ENCODE measurements at places on chromosomes 13 and 19.
A peak's percentile ranks its signal among the peaks of the same experiment; 100 is the strongest.

DNA sequence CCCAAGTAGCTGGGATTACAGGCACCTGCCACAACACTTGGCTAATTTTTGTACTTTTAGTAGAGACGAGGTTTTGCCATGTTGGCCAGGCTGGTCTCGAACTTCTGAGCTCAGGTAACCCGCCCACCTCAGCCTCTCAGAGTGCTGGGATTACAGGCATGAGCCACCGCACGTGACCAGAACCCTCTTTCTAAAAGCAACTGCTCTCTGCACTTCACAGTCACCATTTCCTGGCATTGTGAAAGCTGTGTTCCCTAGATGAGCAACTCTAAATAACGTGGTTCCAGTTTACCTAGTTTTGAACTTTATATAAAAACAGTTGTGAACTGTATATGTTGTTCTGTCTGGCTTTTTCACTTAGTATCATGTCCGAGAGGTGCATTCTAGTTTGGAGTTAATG, 152.9 kb downstream of the SIPA1L3 start:
- no peak for DNase-seq

DNA sequence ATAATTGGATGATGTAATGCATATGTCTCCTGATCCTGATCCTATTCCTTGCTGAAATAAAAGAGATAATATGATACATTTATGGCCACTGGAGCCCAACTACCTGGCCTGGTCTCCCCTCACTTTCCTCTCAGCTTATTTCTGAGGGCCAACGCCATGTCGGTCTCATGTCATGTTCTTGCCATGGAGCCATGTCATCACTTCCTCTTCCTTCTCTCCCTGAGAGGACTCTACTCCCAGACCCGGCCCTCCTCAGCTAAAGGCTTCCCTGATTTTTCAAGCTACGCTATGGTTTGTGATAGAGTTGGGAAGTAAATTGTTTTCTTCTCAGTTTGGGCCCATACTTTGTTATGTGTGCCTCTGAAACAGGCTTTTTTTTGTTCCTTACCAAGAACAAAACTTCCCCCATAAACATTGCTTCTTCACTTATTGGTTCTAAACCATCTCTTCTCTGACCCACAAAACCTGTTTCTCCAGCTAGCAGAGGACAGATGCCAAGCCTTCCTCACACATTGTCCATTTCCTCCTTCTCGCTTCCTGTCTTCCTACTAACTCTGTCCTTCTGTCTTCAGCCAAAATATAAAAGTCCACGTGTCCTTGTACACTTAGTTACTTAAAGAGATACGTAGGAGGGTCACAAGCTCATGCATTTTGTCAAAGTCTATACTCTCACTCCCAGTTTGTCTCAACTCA, 319.9 kb upstream of the DACH1 start:
- no peak for DNase-seq

DNA sequence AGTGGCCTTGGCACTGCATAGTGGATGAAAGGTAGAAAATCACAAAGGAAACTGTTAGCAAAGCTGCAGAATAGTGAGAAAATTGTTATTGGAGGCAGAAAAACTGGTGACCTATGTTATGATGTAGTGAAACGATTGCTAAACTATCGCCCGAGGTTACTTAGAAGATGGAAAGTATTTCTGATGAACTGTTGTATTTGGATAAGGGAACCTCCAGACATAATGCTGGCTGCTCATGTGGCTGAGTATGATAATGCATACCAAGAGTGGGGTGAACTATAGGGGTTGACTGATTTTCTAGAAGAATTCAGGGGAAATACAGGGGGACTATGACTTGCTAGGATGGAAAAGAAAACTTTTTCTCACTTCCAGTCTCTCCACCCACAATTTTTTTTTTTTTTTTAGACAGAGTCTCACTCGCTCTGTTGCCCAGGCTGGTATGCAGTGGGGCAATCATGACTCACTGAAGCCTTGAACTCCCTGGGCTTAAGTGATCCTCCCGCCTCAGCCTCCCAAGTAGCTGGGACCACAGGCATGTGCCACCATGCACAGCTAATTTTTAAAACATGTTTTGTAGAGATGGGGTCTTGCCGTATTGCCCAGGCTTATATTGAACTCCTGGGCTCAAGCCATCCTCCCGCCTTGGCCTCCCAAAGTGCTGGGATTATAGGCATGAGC, 4.4 kb upstream of the EID2 start:
- DNase-seq: no peak

- DNase-seq: no peak
Measured at GRCh38 chr13:70732611-70733010, 624.4 kb upstream of the KLHL1 start.

GRCh38 chr13:23639674-23640073, 69.5 kb downstream of the TNFRSF19 start:
- DNase-seq: no peak

DNA sequence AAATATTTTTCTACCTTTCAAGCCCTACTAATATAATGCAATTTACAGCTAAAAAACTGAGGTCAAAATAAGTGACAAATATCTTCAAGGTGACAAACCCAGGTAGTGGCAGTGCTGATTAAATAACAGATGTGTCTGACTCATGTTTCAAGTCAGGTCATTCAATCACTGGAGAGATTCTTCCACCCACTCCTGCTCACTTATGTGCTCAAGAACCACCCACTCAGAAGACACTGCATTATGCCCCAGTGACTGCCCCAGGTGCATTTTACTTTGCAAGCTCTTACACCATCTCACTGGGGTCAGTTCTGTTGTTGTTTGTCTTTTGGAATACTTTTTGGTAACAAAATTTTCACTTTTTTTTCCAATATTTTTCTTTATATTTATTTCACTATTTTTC, 2.2 kb downstream of the ZNF100 start:
- DNase-seq: no peak

DNA sequence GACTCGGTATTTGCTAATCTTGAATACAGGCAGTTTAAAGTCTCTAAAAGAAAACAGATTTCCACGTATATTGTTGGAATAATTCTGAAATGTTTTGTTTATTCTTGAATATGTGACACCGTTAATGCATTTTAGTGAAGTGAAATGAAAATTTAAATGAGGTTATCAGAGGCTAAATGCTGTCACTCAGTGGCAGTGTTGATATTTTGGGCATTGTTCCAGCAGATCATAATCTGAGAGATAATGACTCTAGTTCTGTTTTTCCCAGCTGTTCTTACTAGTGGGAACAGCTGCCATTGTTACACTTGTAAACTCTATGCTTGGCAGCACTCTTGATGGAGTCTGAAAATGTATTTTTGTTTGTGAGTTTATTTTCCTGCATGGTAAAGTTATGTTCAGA, 365.6 kb upstream of the SLC10A2 start:
- DNase-seq: no peak

- no peak for DNase-seq
Measured at GRCh38 chr19:39325778-39326665, 5.4 kb upstream of the LRFN1 start.

- no peak for DNase-seq
Measured at GRCh38 chr13:49759503-49759902, 33.0 kb downstream of the KPNA3 start.

DNA sequence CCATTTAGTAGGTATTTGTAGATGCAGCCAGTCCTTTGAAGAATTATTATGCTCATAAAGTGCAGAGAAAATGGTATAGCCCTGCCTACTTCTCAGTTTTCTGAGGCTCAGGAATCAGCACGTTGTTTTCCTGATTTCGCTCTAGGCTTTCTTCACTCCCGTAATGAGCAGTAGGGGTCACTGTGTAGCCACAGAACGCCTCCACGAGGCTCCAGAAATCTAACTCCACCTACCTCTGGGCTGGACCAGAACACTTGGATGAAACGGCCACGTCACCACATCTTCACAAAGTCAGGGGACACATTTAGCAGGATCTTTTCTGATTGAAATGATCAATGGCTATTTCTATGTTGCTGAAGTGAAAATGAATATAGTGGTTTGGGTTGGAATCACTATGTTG, 49.8 kb upstream of the GTF3A start:
- peak; percentile 48 for DNase-seq

GRCh38 chr13:41162151-41162550, 29.5 kb upstream of the KBTBD6 start:
- no peak for DNase-seq

DNA sequence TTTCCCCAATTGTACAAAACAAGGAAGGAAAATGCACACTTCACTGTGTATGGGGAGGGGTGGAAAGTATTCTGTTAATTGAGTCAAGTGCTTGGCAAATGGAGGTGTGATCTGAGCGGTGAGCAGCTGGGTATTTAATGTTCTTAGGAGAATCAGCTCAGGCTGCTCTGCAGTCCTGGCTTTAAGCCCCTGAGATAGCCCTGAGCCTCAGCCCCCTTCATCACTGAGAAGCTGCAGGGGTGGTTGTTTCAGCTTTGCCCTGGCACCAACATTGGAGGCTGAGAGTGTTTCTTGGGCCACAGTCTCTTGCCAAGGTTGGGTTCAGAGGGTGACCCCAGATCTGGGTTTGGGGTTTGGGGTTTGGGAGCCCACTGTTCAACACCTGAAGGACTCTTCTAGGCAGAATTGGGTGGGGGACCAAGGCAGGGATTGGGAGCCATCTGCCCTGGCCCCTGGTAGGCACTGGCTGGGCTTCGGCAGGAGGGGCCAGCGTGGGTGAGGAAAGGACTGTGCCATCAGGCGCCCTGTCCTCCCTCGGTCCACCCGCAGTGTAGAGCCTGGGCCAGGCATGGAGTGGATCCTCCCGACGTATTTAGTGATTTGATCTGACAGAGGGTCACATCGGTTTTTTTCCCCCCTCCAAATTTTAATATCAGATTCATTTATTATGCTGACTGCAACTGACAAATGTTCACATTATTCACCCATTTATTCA, 66.7 kb upstream of the ZNF536 start:
- DNase-seq: no peak

DNA sequence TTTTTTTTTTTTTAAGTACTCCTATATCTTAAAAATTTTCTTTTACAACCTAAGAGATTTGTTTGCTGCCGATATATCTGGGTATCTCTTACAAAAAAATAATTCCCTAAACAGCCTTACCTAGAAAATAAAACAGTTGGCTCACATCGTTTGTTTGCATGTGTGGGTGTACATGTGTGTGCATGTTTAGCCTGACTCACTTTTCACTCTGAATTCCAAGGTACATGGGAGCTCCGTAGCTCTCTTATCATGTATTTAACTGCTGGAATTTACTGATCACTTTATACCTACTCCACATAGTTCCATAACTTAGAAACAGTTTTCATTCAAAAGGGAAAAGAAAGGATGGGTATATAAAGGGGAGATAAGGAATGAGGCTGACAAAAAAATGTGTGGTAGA, 616.5 kb downstream of the GPC6 start:
- no peak for DNase-seq

DNA sequence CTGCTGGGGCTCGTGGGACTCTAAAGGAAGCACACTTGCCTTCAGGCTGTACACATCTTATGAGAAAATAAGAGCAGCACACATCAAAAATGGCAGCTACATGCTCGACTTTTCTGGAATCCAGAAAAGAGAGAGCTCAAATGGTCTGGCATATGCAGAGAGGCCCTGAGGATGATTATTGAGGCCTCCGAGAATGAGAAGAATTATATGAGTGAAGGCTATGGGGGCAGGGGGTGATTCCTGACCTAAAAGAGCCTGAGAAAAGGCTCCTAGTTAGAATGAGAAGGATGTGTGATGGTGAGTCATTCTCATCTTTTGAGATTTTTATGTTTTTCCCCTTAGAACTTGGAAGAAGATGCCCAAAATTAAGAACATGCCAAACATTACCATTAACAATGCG, 97.1 kb downstream of the HSPH1 start:
- DNase-seq: no peak

- no peak for DNase-seq
Measured at GRCh38 chr13:79516595-79516994, 35.6 kb downstream of the NDFIP2 start.

- no peak for DNase-seq
Measured at GRCh38 chr19:29010276-29010675, 202.7 kb downstream of the UQCRFS1 start.

DNA sequence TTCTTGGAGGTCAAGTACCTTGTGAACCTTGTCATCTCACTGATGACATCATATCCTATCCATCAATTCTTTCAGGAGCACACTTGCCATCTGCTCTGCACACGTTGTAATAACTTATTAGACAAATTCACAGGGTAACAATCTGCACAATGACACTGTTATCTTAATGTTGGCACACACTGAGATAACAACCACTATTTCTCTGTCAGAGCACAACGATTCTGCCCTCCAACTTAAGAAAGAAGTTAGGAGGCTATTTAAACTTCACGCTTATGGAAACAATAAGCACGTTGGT, 351.3 kb downstream of the DACH1 start:
- no peak for DNase-seq

- DNase-seq: no peak
Measured at GRCh38 chr13:107834717-107835116, 380.6 kb downstream of the LIG4 start.

DNA sequence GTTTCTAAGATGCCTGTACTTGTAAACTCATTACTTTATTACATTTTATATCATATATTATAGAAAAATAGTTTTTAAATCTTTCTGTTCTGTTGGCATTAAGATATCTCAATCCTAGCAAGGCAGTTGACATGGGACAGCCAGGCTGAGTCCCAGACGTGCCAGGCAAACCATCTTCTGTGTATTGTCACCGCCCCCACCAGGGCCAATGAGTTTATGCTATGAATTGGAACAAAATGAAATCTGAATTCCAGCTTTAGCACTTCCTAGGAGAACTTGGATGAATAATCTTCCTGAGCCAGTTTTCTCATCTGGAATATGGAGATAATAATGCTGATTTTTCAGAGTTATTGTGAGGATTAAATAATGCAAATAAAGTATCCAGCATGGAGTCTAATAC, 79.9 kb upstream of the GSX1 start:
- DNase-seq: peak; percentile 13

- no peak for DNase-seq
Measured at GRCh38 chr13:105365021-105365550, 1170.4 kb downstream of the EFNB2 start.

DNA sequence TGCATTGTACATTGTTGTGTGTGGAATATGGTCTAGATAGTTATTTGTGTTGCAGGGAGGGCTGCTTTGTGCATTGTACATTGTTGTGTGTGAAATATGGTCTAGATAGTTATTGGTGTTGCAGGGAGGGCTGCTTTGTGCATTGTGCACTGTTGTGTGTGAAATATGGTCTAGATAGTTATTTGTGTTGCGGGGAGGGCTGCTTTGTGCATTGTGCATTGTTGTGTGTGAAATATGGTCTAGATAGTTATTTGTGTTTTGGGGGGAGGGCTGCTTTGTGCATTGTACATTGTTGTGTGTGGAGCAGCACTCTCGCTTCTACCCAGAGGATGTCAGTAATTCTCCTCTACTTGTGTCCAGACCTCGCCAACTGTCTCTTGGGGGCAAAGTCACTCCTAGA, 36.3 kb upstream of the ZNF835 start:
- DNase-seq: no peak
